Stimulated activated CD4-positive, alpha-beta T cell treated with anti-CD3 and anti-CD28 coated beads, Interleukin-1b, Interleukin-23, amount 100 ng/mL, for 4 hours (primary cell): ENCODE measurements at places on chromosomes 3 and 15.

GRCh38 chr3:32733631-32734229 lies 48.7 kb downstream of the CNOT10 start:
- DNase-seq, result no peak

GRCh38 chr3:172539273-172539672 lies 16.0 kb upstream of the TNFSF10 start:
- no peak for DNase-seq

- no peak for DNase-seq
Measured at GRCh38 chr3:59321881-59322540, 272.2 kb upstream of the CFAP20DC start.

DNA sequence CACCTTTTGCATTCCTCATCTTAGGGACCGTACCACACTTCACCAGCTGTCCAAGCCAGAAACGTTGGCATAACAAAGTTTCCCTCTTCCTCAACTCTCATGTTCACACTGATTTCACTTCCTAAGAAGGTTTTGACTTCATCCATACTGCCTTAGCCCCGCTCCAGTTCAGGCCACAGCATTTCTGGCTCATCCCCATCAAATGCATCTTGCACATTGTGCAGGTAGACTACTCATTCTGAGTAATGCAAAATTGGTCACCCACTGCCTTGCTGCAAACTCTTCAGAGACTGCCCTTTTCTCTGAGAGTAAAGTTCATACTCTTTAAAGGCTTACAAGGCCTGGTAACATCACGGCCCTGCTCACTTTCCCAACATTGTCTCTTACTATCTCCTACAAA lies 8.8 kb downstream of the NUSAP1 start:
- no peak for DNase-seq

GRCh38 chr3:9175421-9175820 lies 74.0 kb downstream of the SRGAP3 start:
- DNase-seq, result no peak

DNA sequence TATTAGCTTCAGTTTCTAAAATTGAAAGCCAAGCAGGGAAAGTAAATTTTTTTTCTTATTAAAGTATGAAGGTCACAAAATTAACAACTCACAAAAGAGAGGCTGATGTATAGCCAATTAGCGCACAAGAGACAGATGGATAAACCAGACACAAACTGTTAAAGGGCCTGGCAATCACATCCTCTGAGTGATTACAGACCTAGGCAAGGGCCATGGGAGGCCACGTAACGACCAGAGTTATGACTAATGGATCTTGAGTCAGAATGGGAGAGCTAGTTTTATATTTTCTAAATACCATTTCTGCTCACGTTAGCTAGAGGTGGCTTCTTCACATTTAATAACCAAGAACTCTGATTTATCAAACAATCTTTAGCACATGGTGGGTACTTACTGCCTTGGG lies 17.8 kb upstream of the SCAMP5 start:
- no peak for DNase-seq

DNA sequence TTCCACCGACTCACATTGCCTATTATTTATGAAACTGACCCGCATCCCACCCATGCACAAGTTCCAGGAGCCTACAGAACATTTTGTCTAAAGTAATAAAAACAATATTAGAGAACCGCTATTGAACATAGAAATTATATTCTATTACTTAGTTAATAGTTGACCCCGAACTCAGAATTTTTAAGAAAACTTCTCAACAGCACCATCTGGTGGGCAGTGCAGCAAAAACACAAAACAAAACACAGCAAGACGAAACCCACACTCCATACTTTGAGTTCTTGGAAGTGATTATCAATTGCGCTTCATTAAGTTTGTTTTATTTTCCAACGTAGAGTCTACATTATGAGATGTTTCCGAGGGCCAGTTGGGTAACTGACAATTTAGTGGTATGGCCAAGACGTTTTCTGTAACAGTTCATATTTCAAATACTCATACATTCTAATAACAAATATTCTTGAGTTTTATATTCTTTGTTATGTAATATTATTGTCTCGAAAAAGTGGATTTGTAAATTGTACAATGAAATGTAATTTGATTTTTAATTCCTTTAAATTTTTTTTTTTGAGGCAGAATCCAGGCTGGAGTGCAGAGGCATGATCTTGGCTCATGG lies 24.0 kb upstream of the C3orf70 start:
- no peak for DNase-seq

DNA sequence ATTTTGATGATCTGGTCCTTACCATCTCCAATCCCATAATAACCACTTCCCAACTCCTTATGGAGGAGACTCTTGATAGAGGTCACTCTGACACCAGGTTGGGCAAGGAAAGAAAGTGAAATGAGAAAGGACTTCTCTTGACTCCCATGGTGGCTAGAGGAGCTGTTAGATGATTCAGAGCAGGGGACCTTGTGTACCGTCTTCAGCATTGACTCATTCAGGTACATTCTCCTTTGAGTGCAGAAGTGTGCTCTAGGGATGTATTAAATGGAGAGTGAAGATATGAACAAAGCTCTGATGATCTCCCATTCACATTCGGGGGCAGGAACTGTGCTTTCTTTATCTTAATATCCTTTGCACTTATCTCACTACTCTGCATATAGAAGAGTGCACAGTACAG lies 46.3 kb upstream of the GAP43 start:
- no peak for DNase-seq

DNA sequence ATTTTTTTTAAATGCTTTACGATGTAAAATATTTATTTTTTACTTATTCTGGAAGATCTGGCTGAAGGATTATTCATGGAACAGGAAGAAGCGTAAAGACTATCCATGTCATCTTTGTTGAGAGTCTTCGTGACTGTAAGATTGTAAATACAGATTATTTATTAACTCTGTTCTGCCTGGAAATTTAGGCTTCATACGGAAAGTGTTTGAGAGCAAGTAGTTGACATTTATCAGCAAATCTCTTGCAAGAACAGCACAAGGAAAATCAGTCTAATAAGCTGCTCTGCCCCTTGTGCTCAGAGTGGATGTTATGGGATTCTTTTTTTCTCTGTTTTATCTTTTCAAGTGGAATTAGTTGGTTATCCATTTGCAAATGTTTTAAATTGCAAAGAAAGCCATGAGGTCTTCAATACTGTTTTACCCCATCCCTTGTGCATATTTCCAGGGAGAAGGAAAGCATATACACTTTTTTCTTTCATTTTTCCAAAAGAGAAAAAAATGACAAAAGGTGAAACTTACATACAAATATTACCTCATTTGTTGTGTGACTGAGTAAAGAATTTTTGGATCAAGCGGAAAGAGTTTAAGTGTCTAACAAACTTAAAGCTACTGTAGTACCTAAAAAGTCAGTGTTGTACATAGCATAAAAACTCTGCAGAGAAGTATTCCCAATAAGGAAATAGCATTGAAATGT lies 15.6 kb downstream of the THBS1 start:
- no peak for DNase-seq

DNA sequence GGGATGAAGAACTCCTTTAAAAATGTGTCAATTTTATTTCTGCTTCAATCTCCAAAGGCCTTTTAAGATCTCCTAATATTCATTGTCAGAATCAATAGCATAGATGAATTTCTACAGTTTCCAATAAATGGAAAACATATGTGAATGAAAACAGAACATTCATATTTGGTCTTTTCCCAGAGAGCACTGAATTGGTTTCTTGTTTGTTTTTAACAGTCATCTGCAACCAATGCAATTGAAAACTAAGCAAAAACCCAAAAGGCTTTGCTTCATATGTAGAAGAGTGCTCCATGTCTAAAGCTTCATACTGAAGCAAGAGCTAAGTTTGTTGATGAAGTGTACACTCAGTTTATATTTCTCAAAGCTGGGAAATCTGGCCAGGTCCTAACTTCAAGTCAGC lies 426.5 kb upstream of the CDIN1 start:
- DNase-seq, result no peak

DNA sequence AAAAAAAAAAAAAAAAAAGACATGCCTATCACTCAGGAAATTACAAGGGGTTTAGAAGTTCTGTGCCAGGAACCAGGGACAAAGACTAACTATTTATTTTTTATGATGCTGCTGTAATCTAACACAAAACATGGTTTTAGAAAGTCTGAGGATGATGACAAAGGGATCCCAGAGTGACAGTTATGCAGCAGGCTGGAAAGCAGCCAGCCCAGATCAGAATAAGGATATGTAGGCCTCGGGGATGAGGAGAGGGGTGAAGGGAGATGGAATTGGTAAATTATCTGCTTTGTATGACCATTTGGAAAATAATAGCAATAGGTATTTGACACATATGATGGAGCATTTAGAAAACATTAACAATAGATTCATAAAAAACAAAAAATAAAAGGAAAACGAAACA lies 34.1 kb upstream of the NMD3 start:
- no peak for DNase-seq

- DNase-seq, result no peak
Measured at GRCh38 chr3:156459434-156459833, 95.5 kb downstream of the SSR3 start.

GRCh38 chr3:28544236-28544635 lies 195.6 kb upstream of the AZI2 start:
- DNase-seq, result no peak

DNA sequence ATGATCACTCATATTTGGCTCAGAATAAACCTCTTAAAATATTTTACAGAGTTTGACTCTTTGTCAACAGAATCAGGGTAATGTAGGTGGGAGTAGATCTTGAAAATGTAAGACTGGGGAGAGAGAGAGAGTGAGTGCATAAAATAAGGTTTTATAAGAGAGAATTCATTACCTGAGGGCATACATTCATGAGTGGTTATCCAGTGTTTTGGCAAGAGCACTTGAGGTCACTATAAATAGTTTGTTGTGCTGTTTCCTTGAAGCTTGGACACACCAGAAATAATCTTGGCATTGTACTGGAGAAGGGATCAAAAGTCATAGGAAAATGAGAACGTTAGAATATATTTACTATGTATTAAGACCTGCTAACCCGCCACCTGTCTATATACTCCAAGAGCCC lies 33.4 kb downstream of the SLC28A2 start:
- no peak for DNase-seq

- no peak for DNase-seq
Measured at GRCh38 chr3:108102420-108103039, 11.7 kb upstream of the CD47 start.

GRCh38 chr15:80563372-80563997 lies 131.6 kb upstream of the ABHD17C start:
- DNase-seq, result no peak

DNA sequence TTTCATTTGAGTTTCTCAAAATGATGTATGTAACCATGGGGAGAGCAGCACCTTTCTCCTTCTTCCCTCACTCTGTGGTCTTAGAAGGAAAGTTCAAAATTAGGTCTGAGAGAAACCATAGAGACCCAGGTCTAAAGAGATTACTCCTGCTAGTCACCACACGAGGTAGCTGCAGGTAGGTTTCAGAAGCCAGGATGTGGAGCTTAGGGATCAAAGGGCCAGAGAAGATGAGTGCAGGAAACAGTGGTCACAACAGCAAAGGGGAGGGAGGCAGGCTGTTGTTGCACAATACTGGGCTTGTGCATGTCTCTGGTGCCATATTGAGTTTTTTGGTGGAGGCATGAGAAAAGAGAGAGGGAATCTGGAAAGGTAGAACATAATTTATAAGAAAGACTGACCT lies 583.6 kb downstream of the AGBL1 start:
- no peak for DNase-seq

- no peak for DNase-seq
Measured at GRCh38 chr15:58506064-58506490, 74.3 kb downstream of the LIPC start.

- no peak for DNase-seq
Measured at GRCh38 chr15:95169541-95170459, 938.4 kb downstream of the MCTP2 start.

DNA sequence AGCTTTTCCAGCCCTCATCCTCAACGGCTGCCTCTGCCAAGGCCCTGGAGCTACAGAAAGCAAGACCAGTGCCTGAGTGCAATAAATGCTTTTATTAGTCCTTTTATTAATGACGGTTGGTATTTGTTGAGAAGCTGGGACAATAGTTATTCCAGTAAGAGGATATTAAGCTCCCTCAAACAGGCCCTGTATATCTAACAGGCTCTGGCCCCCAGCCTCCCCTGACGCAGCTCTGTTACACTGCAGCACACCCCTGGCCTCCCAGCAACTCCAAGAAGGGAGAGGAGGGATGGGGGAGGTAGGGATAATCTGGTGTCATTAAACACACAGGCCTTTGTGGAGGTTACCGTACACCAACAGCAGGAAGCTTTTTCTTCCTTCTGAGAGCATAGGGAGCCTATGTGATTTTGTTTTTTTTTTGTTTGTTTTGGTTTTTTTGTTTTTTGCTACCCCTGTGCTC lies 30.8 kb upstream of the MAGEF1 start:
- no peak for DNase-seq

DNA sequence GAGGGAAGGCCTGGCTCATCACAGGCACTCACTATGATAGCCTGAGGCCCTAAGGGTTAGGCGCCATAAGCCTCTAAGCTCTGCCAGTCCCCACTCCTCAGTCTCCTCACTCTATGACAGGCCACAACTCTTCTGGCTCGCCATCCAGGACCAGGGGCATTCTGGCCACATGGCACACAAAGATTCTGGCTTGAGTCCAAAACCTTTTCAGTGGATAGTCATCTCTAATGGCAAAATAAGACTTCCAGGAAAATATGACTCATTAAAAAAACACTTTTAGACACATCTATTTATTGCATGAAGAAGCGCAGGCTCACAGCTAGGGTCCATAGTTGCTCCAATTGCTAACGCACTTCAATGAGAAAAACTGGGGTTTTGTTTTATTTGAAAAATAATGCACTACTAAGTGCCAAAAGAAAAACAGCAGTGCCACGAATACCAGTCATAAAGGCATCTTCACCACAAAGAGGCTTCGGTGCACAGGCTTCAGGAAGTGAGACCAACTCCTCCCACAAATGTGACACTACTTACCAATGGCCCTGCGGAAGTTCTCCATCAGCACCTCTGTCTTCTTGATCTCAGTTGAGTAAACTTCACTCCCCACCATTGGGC lies 11.1 kb downstream of the RUVBL1 start:
- DNase-seq, result no peak

DNA sequence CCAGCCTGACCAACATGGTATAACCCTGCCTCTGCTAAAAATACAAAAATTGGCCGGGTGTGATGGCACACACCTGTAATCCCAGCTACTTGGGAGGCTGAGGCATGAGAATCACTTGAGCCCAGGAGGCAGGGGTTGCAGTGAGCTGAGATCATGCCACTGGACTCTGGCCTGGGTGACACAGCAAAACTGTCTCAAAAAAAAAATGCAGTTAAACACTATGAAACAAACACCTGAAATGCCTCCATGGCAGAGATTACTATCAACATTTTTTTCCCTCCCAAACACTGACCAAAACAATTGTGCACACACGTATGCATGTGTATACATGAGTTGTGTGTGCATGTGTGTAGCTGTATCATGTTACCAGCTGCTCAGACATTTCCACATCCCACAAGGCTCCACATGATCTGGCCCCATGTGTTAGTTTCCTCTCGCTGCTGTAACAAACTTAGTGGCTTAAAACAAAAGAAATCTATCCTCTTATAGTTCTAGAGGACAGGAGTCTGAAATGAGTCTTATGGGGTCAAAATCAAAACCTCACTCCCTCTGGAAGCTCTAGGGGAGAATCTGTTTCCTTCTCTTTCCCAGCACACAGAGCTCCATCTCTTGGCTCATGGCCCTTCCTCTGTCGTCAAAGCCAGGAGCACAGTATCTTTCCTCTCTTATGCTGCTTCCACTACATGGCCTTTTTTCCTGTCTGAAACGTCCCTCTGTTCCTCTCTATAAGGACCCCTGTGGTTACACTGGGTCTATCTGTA lies 34.5 kb downstream of the SLC41A3 start:
- DNase-seq, result no peak

GRCh38 chr3:5811016-5811415 lies 623.5 kb downstream of the EDEM1 start:
- no peak for DNase-seq
